GM13977 (cell line): ENCODE measurements at places on chromosomes 1 and 21.

DNA sequence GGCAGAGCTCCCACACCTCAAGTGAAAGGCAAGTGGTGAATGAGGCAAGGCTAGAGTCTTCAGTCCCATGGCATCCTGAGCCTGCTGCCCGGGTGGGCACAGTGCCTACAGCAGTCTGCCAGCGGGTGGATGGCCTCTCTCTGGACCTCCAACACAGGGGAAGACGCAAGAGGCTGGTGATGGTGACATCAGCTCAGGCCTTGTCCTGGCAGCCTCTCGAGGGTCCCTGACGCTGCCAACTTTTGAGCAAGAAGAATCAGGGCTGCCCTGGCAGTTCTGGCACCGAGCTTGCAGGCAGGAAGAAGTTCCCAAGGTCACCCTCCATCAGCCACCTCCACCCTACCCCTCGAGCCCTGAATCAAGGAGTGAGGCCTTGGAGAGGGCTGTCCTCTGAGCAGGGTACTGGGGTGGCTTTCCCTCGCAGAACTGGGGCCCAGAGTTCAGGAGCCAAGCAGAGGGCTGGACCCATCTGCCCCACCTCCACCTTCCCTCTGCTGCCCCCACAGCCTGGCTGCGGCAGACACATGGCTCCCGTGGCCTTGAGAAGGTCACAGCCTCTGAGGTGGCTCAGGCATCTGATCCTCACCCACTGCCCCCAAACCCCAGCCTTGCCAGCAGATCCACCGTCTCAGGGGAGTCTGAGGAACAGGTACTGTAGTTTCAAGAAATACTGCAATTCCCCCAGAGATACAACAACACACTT, 5.8 kb downstream of the RAP1GAP start:
- DNase-seq: no peak

- no peak for DNase-seq
Observed at GRCh38 chr1:147213271-147213670, 11.9 kb downstream of the FMO5 start.

GRCh38 chr1:232789651-232790050, 15.6 kb upstream of the MAP10 start:
- DNase-seq: no peak

DNA sequence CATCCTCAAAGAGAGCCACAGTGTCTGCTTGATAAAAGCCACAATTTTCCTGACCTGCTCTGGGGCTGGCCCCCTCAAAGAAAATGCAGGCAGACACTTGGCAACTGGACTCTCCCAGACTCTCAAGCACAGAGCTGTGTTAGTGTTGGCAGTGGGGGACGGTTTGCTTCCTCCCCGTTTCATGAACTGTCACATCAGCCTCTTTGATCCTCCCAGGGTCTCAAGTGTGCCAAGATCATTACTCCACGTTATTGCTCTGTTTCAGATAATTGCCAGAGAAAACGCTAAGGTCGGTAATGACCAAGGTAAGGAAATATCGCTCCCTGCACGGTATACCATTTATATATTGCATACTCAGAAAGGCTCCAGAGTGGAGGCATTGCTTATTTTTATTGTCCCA, 138.8 kb downstream of the NTMT2 start:
- DNase-seq: no peak

GRCh38 chr1:81584398-81584797, 216.3 kb upstream of the ADGRL2 start:
- DNase-seq: no peak

- DNase-seq: no peak
Observed at GRCh38 chr1:153799566-153800465, 24.6 kb downstream of the SLC27A3 start.

DNA sequence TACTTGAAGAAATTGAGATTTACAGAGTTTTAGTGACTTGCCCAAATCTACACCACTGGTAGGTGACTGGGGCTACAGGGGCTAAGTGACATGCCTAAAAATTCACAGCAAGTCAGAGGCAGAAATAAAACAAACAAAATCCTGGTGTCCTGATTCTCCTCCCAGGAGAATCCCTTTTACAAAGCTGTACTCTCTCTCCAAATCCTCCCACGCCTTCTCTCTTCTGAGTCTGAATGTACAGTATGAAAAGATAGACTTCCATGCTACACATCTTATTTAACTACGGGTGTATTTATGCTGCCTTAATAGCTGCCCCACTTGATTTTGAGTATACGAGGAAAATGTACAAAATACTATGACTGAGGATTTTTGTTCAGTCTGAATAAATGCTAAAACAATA, 65.4 kb downstream of the SGIP1 start:
- DNase-seq: no peak

- DNase-seq: no peak
Observed at GRCh38 chr1:27539901-27540861, 50.2 kb upstream of the WASF2 start.

GRCh38 chr1:171296897-171297296, 17.1 kb upstream of the FMO4 start:
- DNase-seq: no peak

DNA sequence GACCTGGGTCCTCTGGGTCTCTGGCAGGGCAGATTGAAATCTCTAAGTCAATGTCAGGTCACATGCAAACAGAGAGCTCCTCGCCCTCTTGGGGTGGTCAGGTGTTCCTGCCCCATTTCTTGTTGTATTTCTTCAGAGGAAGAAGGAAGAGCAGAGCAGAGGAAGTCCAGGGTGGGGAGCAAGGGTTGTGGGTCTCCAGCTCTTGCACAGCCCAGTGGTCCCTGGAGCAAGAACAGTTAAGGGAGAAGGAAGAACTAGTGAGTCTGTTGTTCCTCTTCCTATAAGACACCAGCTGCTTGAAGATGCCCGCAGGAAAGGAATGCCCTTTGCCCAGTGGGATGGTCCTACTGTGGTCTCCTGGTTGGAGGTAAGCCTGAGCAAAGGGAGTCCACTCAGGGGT, 26.3 kb downstream of the MYOG start:
- no peak for DNase-seq

DNA sequence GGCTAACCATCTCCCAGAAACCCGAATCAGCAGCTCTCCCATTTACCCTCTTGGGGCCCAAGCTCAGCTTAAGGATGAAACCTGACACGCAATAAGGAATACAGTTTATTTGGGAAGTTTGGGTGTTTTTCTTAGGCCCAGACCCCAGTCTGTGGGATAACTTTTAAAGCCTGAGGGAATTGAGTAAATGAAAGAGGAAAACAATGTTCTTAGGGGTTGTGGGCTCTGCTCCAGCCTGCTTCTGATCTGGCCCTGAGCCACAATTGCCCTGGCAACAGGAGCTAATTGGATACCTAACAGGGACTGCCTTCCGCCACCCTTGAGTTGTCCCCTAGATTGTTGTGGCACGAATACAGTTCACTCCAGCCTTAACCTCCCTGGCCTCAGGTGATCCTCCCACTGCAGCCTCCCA, 20.1 kb downstream of the DYRK3 start:
- no peak for DNase-seq

DNA sequence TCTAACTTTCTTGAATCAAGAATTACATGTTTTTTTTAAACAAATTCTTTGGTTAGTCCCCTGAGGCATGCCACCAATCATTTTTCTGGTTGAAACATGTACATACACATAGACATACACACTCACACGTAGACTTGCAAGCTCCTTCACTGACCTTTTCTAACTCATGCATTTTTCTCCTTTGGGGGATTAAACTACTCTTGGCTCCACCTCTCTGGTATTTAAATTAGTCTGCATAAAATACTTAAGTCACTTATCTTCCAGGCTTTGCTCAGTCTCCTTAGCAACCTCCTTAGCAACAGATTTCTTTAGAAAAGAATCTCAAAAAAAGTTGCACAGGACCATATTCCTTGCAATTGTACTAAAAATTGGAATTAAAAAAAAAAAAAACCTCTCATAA, 440.9 kb upstream of the LRRC7 start:
- DNase-seq: no peak

DNA sequence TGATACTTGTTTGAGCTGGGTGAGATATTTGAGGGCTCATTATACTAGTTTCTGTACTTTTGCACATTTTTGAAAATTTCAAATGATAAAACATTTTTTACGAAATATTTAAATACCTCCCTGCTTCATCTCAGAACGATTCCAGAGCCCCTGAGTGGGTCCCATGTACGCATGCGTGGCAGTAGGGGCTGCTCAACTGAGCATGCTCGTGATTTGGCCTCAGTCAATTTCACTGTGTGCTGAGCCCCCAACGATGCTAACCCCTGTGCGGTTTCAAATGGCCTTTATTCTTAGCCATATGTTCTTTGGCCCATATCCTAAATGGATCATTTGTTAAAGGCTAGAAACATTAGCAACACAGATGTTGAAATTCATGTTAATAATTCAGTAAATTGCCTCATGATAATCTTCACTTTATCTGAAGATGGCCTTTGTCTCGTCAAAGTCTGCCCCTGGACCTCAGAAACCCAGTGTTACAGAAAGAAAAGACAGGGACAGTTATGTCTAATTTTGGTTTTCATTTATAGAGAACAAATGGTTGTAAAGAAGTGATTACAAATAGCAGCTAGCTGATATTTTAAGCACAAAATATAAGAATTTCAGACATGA, 108.2 kb downstream of the MRPS6 start:
- no peak for DNase-seq

GRCh38 chr1:116286541-116286971, 86.5 kb upstream of the ATP1A1 start:
- no peak for DNase-seq

DNA sequence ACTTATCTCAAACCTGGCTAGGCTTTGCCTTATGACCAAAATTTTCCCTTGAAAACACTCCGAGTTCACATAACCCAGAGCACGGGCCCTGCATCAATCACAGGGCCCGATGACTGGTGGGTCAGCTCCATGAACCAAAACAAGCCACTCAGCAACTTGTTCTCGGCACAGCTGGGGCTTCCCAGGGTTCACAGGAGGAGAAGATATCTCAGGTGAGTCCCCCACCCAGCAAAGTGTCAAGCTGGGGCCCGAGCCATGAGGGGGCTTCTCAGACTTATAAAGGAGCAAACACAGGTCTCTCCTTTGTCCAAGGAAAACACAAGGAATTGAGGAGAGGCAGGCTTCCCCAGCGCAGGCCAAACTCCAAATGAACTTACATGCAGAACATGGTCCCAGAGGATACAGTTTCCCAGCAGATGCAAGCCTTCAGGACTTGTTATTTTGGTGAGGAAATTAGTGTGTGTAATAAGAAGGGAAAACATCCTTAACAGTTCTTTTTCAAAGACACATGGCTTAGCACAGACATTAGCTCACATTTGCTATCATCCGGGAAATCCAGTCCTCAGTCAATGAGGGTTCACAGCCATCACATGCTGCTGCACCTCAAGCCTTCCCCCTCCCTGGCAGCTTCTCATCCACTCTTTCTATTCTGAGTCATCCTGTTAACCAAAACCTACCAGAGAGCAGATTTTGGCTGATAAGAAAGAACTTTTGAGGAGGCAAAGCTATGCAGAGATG, 98.1 kb upstream of the NFIA start:
- no peak for DNase-seq

- DNase-seq: peak; percentile 95
Observed at GRCh38 chr1:159924791-159925718, at the start of gene TAGLN2. TAGLN2 (minus strand) TSS chr1:159925507; CDS start chr1:159920509, 4,998 bp downstream.

GRCh38 chr21:45508607-45509565, 33.4 kb downstream of the SLC19A1 start:
- no peak for DNase-seq

GRCh38 chr1:153192697-153193096, 10.5 kb upstream of the LELP1 start:
- no peak for DNase-seq

DNA sequence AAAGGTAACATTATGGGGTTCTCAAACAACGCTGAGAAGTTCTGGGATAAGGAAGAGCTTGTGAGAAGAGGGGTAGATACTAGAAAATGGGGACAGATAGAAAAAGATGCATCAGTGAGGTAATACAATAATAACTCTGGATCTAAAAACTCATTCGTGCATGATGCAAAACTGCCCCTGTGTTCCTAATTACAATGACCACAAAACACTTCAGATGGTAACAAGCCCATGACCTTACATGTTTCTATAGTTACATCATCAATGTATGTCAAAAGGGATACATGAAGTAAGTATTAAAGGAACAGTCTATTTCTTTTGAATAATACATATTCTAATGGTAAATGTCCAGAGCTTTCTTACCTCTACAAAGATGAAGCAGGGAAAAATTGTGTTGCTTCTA, 110.6 kb upstream of the PLPPR5 start:
- no peak for DNase-seq

GRCh38 chr1:162178432-162178831, 108.9 kb downstream of the NOS1AP start:
- no peak for DNase-seq
